ENCODE measurements at places on chromosomes 5 and 9.

DNA sequence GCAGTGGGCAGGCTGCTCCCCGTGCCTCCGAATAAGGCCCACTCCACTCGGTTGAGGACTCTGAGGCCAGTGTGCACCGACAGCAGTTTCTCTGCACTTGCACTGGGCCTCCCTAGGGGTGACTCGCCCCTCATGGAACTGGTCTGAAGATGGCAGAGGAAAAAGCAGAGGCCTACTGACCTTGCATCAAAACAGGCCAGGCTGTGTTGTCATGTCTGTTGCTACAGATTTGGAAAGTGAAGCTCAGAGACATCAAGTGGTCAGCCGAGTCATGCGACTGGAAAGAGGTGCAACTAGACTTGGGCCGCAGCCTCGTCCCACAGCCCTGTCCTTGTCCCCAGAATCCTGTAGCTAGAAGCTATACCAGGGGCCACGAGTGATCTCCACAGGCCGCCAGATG, 78.3 kb downstream of the DCP2 start:
- H3K36me3 ChIP-seq: peaks cover 7% of the 10 kb centered on the region
- no peaks in the 10 kb centered on the region for H3K27me3 ChIP-seq
- no peak for DNase-seq
- H3K27ac ChIP-seq: no peak overlapping the region
- peaks cover 40% of the 10 kb centered on the region for H3K4me1 ChIP-seq

DNA sequence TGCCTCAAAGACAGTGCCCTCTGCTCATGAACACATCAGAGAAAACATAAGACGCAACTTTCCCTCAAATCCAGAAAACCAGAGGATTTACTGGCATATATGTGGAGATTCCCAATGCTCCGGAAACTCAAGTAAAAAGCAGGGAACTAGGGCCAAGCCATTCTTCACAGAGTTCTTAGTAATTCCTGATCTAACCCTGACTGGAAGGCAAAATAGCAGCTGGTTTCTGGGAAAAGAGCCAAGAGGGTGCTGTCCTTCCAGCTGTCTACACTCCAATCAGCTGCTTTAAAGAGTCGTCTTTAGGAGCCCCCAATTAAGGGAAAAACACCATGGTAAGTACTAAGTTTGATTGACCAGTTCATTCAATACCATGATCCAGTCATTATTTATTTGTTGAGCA, 49.6 kb downstream of the GNA14 start:
- no peaks in the 10 kb centered on the region for H3K27me3 ChIP-seq
- H3K27ac ChIP-seq: no peak overlapping the region
- H3K4me3 ChIP-seq: no peak overlapping the region
- DNase-seq: no peak
- no peaks in the 10 kb centered on the region for H3K36me3 ChIP-seq

DNA sequence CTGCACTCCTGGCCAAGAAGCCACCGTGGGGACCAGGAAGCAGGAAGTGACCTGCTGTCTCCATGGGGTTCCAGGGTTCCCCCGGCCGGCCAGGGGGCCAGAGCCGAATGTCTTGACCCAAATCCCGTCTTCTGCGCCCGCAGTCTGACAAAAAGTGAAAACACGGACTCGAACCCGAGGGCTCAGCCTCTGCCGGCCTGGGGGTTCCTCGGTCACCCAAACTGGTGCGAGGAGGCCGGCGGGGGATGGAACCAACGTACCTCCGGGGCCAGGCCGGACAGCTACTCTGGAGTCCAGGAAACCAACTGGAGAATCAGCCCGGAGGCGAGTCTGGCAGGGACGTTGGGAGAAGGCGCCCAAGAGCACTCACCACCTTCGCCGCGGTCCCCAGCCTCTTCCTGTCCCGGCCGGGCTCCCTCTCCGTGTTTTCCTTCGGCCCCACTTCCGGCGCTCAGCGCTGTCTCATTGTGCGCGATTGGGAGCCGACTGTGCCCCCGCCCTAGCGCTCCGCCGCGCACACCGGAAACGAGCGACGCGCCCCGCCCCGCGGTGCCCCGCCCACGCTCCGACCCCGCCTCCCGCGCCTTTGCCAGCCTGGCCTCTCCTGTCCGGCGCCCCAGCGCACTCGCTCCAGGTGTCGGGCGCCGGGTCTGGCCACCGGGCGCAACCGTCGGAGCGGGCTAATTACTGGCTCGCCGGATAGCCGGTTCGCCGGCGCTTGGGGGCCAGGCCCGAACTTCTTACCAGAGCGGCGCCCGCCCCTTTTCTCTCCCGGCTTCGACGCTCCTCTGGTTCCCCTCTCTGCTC, at the start of gene TUT7:
Gene TUT7 (minus strand): TSS at position 400 of the 807 bp plus-strand sequence. CDS start 1,211 bp downstream, outside the sequence.
- H3K36me3 ChIP-seq: no peaks in the 10 kb centered on the region
- DNase-seq: peak; percentile 95
- peak within 1 kb of the TSS; percentile 95 for H3K27ac ChIP-seq
- H3K4me1 ChIP-seq: no peaks in the 10 kb centered on the region
- H3K27me3 ChIP-seq: no peaks in the 10 kb centered on the region
- peak within 1 kb of the TSS; percentile 93 for H3K4me3 ChIP-seq

- no peak overlapping the region for H3K4me3 ChIP-seq
- H3K27ac ChIP-seq: no peak overlapping the region
- no peaks in the 10 kb centered on the region for H3K36me3 ChIP-seq
- no peaks in the 10 kb centered on the region for H3K4me1 ChIP-seq
Observed at GRCh38 chr9:115135821-115136778, 18.1 kb upstream of the TNC start.

DNA sequence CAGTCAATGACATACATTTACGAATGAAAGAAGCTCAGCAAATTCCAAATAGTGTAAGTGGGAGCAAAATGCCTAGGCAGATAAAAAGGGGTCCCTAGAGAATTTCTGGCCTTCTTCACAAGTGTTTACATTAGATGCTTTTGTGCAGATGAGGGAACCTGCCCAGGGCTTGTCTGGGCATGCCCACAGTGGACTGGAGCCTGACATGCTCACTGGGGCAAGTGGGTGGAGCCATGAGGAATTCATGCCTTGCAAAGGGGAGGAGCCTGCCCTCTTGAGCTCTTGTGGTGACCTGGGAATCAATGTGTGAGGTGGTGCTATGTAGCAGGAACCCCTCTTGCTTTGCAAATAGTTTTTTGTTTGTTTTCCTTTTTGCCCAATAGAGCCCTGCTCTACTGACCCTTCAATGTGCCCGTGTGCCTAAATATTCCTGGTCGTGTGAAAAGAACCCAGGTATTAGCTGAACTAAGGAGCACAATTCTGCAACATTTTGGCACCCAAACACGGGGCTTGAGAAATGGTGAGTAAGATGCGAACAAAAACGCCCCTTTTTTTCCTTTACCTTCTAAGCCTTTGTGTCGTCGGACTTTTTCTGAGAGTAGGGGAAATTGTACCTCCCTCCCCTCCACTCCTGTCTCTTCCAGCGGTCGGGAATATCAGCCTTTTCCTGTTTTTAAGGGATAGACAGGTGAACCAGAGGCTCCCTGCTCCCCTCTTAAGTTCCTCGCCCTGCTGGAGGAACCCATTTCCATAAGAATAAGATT, 433.8 kb upstream of the CDH9 start:
- H3K36me3 ChIP-seq: no peaks in the 10 kb centered on the region
- peaks cover 11% of the 10 kb centered on the region for H3K4me1 ChIP-seq
- DNase-seq: peak; percentile 35
- H3K27me3 ChIP-seq: no peaks in the 10 kb centered on the region

- no peak for DNase-seq
- no peaks in the 10 kb centered on the region for H3K36me3 ChIP-seq
- no peaks in the 10 kb centered on the region for H3K4me1 ChIP-seq
- H3K27me3 ChIP-seq: no peaks in the 10 kb centered on the region
- H3K4me3 ChIP-seq: no peak overlapping the region
- H3K27ac ChIP-seq: no peak overlapping the region
Observed at GRCh38 chr5:72604798-72605154, 97.6 kb upstream of the ZNF366 start.

All from MM.1S (cell line).